ENCODE measurements at places on chromosomes 4 and X.

DNA sequence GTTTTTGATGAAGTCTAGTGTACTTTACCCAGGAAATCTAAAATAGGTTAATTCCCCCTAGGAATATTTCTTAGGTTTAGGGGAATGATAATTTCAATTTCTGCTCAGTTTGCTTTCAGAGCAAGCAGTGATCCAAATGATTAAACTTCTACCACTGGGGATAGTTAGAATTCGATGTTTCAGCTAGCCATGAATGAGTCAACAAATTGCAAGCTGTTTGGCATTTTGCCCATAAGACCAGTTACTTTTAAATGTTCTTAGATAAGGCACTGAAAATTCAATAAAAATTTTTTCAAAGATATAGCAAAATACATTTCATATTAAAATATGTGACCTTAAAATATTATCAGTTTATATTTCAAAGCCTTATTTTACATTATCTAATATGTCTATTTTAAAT is 993.6 kb downstream of the ARAP2 start:
- DNase-seq: no peak

- no peak for DNase-seq
Observed at GRCh38 chr4:183515411-183515810, 10.6 kb downstream of the ING2 start.

DNA sequence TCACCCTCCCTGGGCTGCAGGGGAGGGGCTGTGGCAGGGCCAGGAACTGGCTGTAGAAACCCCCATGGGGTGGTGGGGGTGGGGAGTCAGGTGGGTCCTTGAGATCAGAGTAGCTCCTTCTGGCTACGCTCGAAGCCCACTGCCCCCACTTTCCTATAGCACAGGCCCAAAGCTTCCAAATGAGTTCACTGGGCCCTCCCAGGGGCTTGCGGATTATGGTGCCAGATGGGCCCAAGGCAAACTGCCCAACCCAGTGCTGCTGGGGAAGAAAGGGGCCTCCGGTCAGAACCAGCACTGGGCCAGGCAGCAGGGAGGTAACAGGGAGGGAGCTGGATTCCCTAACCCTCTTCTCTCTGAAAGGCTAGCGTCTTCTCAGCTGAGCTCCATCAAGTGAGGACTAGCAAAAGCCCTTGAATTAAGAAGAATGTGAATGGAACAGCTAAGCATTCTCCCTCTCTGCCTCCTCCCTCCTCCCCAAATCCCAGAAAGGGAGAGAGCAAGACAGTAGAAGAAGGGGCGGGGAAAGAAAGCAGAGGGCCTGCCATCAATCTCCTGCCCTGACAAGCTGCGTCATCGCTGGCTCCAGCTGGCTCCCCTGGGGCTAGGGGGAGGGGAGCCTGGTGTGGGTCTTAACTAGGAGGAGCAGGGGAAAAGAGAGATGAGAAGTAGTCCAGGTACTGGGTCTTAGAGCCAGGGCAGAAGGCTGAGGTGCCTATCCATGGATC is 34.7 kb downstream of the FRMPD3 start:
- no peak for DNase-seq

- no peak for DNase-seq
Observed at GRCh38 chrX:42195506-42195905, 272.2 kb upstream of the CASK start.

- DNase-seq: no peak
Observed at GRCh38 chr4:37139987-37140386, 104.6 kb upstream of the NWD2 start.

DNA sequence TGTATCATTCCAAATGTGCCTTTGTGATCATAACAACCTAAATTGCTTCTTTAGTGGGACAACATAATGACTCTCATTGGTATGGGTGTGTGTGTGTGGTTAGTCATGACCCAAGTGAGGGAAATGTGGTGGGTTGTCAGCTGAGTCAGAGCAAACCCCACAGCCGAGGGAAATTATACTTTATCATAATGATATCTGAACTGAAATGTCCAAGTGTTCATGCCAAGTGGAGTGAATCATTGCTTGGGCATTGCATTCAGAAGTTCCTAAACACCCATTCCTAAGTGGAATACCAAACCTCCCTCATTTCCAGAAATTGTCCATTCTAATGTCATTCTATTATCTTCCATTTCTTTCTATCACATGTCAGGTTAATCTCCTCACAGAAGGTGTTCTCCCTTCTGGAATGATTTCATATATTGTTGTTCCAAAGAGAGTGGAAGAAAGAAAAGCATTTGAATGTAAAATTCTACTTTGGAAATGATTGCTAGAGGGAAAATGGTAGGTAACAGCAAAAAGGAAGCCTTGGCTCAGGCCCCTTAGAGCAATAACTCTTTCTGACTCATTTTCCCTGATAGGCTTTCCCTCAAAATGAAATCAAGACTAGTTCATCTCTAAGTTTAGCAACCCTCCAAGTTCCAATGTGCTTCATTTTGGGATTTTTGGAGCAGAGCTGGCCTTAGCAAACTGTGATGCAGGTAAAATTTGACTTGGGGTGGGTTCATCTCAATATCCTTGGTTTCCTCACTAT is 230.7 kb upstream of the KCNIP4 start:
- DNase-seq: no peak

- DNase-seq: peak; percentile 4
Observed at GRCh38 chr4:99117876-99118693, 26.0 kb downstream of the ADH4 start.

DNA sequence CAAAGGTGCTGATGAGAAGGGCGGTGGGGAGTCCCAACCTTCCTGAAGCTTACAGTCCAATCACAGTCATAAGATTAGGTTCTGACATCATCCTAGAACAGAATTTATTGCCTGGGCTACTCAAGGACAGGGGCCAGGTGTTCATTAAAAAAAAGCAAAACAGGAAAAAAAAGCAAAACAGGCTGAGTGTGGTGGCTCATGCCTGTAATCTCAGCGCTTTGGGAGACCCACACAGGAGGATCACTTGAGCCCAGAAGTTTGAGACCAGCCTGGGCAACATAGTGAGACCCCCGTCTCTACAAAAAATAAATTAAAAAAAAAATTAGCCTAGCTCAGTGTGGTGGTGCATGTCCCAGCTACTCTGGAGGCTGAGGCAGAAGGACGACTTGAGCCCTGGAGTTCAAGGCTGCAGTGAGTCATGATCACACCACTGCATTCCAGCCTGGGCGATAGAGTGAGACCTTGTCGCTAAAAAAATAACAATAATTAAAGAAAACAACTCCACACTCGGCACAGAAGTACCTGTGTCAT is 3.0 kb downstream of the RAB9A start:
- no peak for DNase-seq

GRCh38 chr4:155597933-155598451 is 68.7 kb upstream of the GUCY1A1 start:
- DNase-seq: no peak

- no peak for DNase-seq
Observed at GRCh38 chrX:68928401-68928800, 99.6 kb downstream of the EFNB1 start.

- DNase-seq: no peak
Observed at GRCh38 chrX:133482056-133482952, 67.0 kb upstream of the GPC4 start.

- DNase-seq: no peak
Observed at GRCh38 chrX:123920105-123920785, 41.3 kb upstream of the STAG2 start.

DNA sequence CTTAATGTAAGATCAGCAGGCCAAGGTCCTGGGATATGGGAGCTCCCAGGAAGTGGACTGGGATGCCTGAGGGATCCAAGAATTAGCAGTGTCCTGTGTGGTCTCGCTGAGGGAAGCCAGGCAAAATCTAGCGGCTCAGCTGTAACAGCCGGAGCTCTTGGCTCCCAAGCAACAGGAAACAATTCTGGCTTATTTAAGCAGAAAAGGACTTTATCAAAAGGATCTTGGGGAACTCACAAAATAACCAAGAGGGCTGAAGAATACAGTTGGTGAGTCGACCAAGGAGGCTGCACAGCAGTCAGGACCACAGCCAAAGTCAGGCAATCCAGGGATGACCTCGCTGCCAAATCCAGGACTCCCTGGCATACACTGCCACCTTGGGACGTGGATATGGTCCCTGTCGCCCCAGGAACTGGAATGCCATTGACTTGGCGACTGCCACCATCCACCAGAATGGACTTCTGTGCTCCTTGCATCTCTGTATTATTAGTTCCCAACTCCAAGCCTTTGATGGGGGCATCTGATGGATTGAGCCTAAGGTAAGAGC is 165.3 kb upstream of the BCOR start:
- no peak for DNase-seq

DNA sequence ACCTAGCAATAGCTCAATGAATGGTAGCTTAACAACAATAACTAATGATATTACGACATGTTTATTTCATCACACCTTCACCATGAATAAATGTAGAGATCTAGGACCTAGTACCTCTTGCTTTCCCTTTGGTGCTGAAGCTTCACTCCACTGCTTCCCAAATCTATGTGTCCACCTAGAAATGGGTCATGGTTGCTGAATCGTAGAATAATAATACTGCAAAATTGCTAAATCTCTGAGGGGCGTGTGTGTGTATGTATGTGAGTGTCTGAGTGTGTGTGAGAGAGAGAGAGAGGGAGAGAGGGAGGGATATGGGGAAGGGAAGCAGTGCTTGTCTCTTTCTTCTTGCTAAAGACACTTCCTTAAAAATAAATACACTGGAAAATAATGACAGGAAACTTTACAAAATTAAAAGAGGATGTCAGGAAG is 109.3 kb upstream of the BMP2K start:
- no peak for DNase-seq

DNA sequence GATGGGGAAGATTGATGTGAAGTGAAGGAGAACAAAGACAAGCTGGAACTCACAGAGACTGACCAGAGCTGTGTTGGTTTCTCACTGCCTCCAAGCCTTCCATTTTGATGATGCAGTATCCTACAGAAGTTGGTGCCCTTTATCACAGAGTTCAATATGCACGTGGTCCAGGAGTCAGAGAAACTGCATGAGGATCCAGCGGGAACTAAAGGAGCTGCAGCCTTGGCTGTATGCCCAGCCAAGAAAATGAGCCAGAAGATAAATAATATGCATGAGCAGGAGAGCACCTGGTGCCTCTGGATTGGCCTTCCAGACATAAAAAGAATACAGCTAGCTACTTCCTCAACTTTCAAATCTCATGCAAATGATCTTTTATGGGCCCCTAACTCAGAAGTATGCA is 44.3 kb upstream of the DCLK2 start:
- no peak for DNase-seq

GRCh38 chr4:185671066-185671465 is 135.8 kb upstream of the PDLIM3 start:
- no peak for DNase-seq

DNA sequence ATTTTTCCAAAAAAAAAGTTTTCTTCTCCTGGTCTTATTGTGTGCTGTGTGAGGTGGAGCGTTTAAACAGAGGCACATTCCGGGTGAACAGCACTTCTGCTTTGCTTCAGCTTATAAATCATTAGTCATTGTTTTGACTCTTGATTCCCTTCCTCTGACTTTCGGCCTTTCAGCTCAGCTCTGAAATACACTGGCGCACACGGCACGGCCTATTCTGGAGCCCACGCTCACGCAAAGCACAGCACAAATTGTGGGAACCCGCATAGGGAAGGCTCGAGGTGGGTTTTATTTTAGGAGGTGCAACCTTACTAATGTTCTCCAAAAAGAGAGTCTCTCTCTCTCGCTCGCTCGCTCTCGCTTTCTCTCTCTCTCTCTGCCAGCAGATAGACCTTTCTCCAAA is 4.0 kb downstream of the POU3F4 start:
- DNase-seq: no peak
